ENCODE measurements at places on chromosomes 4 and X. TPM values are rescaled to one million over a fixed set of nuclear protein-coding genes. Genes with fewer than 3 reads are reported as not detected.

Gene RNF212
- total RNA-seq: 0.60 TPM

Gene RRH
- total RNA-seq: 0.08 TPM

Gene SMIM31
- total RNA-seq: not detected

Gene ANOS1
- total RNA-seq: 11.7 TPM

Gene IL2
- not detected for total RNA-seq

Gene PDGFRA
- 451 TPM for total RNA-seq
